ENCODE measurements at places on chromosomes 16 and 17.
A peak's percentile ranks its signal among the peaks of the same experiment; 100 is the strongest.

GRCh38 chr16:53826658-53827057 is 122.7 kb downstream of the FTO start:
- no peak for DNase-seq

DNA sequence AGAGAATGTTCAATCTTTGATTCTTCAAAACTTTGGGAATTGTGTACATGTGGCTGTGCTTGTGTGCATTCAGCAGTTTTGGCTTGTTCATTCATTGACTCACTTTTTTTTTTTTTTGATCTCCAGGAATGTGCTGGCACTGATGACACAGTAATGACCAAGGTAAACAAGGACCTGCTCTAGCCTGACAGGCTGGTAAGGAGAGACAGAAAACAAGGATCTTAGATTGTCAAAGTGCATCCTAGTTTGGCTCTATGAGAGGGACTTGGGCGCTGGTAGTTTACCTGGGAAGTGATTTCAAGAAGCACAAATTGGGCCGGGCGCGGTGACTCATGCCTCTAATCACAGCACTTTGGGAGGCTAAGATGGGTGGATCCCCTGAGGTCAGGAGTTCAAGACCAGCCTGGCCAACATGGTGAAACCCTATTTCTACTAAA is 233.1 kb upstream of the WSCD1 start:
- no peak for DNase-seq

DNA sequence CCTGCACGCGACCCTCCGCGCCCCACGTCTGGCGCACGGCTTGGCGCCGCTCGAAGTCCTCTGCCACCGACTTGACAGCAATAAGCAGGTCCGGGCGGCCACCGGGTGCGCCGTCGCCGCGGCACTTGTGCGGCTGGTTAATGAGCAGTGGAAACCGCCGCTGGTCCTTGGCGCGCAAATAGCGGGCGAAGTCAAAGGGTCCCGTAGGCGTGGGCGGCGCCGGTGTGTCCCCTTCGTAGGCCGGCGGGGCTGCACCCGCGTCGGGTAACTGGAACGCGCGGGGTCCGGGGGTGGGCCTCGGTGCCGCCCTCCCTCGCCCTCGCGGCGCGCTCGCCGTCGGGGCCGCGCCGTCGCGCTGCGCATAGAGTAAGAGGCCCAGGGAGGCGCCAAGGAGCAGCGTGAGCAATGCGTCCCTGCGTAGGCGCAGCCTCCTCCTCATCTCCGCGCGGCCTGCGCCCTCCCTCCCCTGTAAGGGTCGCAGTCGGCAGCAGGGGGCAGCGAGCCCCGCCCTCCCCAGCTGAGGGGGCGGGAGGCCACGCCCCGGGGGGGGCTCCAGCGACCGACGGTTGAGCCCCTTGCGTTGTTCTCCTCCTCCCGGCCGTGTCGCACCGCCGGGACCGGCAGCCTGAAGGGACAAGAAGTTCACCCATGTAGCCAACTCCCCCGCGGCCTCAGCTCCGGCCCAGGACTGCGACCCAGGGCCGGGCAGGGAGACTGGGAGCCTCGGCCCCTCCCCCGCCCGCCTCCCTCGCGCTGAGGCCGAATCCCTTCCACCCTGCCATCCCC is 558 bp downstream of the B3GNT9 start:
- DNase-seq, result no peak

DNA sequence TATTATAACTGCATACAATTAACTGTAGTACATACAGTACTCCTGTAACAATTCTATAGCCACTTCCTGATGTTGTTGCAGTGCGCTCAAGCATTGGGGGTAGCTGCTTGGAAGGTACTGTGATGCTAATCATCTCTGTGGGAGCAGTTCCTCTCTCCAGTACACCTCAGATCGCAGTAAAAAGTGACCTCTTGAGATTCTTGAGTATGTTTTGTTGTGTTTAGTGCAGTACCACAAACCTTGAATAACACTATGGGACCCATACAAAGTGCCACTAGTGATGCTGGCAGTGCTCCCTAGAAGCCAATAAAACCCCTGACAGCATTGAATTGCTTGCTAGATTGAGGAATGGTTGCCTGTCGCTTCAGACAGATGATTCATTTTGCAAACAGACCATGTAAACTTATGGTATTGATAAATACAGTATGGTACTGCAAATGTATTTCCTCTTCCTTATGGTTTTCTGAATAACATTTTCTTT is 193.0 kb downstream of the SPECC1 start:
- no peak for DNase-seq

DNA sequence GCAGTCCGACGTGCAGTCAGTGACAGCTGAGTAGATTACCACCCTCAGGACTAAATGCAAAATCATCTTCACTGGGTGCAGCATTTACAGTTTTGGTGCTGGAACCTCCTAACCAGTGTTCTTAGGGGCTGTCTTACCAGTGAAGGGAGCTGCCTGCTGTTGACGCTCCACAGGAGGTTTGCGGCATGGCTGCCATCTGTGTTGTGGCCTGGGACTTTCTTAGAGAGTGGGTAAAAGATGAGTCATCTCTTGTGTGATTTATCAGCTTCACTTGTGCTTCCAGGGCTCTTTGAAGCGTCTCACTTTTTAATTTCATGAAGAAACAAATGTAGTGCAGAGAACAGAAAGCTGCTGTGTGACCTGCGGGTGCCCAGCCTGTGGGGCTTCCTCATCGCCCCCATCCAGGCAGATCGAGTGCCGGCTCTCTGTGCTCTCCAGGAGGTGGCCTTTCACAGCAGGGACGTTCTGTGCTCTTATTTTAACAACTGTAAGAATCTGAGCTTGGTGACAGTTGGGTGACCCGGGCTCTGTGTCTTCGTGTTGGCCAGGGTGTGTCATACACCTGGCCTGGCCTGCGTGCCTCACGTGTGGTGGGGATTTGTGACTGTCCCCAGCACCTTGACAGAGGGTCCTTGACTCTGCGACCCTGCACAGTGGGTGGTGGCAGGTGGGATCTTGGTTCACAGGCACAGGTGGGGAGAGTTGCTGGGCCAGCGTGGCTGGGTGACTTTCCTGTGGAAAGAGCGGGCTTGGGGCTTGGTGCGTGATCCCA is 24.3 kb upstream of the ZNF750 start:
- no peak for DNase-seq

DNA sequence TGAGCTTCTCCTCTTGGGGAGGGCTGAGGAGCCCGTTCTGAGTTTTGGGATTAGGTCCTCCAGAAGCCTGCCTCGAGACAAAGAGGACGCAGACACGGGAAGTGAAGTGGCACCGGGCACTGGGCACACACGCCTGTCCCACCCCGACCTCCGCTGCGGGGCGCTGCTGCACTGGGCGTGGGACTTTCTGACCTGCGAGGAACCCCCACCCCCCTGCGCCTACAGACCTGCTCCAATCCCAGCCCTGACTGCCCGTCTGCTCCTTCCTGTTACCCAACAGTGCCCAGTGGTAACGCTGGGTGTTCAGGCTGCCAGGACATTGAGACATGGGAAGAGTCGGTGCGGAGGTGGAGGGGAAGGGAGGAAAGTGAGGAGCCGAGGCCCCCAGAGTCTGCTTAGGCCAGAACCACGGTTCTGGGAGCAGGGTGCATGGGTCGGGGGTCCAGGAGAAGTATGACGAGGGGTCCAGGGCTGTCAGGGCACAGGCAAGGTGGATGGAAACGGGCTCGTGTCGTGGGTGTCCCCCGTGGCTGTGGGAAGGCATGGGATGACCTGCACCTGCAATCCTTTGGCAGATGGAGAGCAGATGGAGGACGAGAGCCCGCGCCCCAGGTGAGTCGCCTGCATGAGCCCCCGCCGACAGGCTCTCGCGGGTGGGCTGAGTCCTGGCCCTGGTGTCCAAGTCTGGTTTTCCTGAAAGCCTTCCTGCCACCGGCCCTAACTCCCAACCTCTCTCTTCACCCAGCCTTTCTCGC is 112.0 kb upstream of the CREBBP start:
- DNase-seq, result no peak

- no peak for DNase-seq
These were observed 185.0 kb downstream of the TANC2 start for GRCh38 chr17:63150994-63151464.

DNA sequence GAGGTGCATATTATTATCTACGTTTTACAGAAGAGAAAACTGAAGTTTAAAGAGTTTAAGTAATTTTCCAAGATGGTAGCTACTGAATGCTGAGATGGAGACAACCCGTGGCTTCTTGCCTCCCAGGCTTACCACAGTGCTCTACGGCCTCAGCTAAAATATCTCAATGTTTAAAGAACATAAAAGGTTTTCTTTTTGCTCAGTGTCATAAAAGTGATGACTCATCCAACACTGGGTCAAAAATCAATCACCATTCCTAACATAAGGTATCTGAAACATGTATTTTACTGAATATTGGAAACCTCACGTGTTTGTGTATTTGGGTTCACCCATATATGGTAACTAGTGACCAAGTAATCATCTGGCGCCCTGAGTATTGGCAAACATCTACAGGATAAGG is 18.4 kb downstream of the ABCA9 start:
- no peak for DNase-seq

- no peak for DNase-seq
These were observed 996 bp downstream of the SLC25A10 start for GRCh38 chr17:81713004-81713555.

DNA sequence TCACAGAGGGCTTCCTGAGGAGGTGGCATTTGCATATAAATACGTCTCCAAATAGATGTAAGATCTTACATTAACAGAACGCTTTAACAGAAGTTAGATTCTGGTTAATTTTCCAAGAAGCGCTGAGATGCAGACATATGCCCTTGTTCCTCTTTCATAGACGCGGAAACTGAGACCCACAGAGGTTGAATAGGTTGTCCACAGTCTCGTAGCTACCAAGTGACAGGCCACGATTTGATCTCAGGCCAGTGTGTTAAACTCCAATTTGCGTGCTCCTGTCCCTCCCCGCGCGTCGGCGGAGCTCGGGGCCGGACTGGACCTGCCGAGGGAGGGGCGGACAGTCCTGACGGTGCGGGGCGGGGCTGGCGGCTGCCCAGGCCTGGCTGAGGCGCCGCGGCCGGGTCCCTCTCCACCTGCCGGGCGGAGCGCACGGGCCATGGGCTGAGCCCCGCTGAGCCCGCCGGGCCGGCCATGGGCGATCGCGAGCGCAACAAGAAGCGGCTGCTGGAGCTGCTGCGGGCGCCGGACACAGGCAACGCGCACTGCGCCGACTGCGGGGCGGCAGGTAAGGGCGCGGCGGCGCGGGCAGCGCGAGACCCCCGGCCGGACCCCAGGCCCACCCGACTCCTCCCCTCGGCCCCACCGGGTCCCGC is at the start of gene ADAP2:
ADAP2 (plus strand) TSS at position 402 of the 653 bp plus-strand sequence; CDS start at position 472, 70 bp downstream.
- DNase-seq, result peak; percentile 6

- no peak for DNase-seq
These were observed 93.8 kb downstream of the CDC27 start for GRCh38 chr17:47095268-47095667.

DNA sequence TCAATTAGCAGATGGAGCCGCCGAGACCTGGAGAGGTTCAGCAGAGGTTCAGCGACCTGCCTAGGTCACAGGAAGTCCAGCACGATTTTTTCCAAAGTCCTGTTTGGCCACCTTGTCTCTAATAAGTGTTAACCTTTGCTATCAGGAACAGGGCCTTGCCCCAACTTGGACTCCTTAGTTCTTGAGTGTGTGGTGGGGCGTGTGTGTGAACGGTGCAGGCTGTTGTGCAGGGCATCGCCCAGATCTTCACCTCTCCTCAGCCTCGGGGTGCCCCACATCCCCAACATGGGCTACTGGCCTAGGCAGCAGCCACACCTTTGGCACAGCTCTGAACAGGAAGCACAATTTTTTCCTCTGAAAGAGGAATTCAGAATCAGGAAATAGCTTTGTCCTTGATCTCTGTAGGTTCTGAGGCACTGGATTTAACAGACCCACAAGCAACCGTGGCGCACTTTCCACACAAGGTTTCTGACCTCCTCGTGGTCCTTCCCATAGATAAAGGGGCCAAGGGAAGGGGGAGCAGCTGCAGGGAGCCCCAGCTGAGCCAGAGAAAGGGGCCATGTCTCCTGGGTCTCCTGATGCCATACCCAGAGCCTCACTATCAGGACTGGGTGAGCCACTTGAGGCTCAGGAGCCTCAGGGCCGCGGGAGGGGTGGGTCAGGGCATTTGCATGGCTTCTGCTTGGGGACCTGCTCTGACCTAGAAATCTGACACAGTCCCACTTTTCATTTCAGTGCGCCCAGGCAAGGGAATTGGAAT is 10.4 kb downstream of the MPRIP start:
- no peak for DNase-seq

DNA sequence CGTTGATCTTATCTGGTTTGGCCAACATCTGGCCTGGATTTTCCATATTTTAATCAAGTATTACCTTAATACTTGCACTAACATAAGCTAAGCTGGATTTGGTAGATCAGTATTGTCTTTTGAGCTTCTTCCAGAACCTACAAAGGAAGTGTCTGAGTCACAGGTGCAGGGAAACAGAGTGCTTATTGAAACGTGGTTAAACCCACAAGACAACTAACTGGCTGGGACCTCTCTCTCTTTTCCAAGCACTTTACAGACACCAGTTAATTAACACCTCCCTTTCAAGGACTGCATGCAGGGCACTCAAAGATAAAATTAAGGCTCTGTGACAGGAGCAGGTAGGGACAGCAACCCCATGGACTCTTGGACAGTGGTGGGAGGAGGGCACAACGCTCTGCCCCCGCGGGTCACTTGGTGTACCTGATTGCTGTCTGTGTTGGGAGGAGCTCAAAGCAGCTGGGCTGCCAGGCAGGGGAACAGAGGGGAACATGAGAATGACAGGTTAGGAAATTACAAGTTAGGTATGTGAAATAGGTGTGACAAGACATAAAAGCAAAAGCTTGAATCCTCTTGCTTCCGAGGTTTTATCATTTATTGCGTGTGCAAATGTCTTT is 133.7 kb upstream of the MON1B start:
- DNase-seq, result no peak

DNA sequence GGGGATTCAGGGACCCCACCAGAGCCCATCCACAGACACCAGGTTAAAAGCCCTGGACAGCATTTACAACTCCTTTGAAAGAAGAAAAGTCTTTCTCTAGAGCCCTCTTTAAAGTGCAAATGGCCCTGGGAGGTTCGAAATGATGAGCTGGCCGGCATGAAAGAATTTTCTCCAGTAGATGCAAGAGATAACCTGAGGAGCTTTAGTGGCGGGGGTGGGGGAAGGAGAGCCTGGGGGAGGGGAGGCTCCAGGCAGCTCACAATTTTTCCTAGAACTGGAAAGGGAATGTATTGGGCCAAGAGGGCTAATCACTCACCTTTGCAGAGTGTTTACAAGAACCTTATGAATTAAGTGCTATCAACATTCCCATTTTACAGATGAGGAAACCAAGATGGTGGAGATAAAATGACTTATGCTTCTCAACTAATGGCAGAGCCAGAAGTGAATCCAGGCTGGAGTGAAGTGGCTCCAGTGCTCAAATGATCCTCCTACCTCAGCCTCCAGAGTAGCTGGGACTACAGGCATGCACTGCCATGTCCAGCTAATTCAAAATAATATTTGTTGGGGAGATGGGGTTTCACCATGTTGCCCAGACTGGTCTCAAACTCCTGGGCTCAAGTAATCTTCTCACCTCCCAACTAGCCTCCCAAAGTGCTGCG is 4.2 kb upstream of the CDH1 start:
- no peak for DNase-seq

DNA sequence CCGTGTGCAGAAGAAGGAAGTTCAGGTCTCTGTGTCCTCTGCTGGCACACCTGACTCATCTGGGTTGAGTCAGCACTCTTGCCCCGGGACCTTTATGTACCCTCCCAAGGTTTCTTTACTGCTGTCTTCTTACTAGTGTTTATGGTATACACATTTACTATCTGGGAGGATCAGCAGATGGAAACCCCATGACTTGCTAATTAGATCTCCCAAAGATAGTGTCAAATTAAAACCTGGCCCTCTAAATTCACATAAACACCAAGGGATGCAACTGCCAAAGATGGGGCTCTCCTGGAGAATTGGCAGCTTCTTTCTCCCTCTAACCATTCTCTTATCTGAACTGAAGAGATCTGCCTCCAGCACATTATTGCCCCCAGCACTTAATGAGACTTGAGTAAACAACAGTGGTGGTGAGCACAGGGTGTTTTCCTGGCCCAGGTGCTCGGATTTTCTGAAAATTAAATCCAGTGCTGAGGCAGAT is 718.1 kb upstream of the SOX9 start:
- DNase-seq, result no peak
